AG04449 (cell line): ENCODE measurements at places on chromosomes 13 and 19.

DNA sequence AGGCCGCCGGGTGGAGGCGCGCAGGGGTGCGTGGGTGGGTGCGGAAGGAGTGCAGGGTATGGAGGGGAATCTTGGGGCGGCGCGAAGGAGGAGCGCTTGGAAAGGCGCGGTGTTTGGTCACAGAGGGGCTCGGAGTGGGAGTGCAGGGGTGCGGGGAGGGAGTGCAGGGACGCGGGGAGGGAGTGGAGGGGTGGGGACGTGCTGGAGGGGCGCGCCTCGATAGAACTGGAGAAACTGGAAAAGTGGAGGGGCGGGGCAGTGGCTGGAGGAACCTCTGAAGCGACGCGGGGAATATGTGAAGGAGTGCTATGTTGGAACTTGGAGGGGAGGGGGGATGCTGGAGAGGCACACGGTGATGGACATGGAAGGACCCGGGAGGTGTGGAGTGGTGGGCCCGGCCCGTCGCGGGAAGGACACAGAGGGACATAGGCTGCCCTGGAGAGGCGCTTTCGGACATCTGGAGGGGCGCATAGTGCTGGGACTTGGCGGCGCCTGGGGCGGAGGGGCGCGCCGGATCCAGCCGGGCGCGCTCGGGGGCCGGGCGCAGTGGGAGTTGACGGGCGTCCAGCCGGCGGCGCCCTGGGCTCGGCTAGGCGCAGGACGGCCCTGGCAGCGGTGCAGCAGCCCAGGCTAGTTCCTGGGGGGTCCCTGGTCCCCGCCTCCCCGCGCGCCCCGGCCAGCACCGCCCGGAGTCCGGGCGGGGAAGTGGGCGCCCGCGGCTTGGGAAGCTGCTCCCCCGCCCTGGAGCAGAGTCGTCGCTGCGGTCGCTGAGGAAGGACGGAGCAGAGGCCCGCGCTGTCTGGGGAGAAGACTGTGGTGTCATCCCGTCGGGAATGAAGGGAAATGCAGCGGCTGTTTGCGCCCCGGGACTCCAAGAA is 20.8 kb upstream of the SGCG start:
- DNase-seq, result no peak

- no peak for DNase-seq
These were observed 98.4 kb downstream of the STK24 start for GRCh38 chr13:98478189-98479129.

- DNase-seq, result no peak
These were observed 1.7 kb downstream of the IRS2 start for GRCh38 chr13:109784590-109785140.

- DNase-seq, result no peak
These were observed 318.8 kb downstream of the TEX29 start for GRCh38 chr13:111639196-111639705.

- no peak for DNase-seq
These were observed 889 bp downstream of the GTF2F2 start for GRCh38 chr13:45120967-45121831.

DNA sequence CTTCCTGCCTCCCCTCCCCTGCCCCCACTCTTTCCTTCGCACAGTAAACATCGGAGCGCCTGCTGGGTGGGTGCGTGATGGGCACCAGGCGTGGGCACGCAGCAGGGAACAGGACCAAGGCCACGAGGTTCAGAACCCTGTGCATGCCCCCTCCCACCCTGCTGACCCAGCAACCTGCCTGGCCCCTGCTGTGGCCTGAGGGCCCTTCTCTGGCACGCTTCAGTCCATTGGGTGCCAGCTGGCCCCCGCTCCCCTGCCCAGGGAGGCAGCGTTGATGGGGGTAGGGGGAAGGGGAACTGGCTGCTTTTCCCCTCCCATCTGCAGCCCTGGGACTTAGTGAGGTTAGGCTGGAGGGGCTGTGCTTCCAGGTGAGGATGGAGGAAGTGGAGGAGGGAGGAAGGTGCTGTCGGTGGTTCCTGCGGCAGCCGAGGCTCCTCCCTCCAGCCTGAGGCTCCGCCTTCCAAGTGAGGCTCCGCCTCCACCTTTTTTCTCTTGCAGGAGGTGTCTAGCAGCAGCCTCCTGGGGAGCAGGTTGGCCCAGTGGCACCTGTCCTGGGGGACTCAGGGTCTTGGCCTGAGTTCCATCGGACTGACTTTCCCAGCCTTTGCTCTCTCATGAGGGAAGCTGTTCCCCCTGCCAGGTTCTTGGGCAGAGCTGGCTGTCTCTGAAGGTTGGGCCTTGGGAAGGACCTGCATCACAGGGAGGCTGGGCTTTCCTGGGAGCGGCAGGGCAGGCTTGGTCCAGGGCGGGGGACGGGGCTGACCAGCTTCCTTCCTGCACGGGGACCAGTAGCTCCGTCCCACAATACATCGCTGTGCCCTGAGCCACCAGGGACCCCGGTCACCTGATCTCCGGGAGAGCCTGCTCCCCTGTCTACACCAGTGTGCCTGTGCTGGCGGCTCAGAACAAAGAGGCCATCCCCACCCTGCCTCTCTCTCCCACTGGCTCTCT is 7.3 kb downstream of the PIAS4 start:
- no peak for DNase-seq

GRCh38 chr13:24906268-24906667 is 142.3 kb downstream of the RNF17 start:
- no peak for DNase-seq

DNA sequence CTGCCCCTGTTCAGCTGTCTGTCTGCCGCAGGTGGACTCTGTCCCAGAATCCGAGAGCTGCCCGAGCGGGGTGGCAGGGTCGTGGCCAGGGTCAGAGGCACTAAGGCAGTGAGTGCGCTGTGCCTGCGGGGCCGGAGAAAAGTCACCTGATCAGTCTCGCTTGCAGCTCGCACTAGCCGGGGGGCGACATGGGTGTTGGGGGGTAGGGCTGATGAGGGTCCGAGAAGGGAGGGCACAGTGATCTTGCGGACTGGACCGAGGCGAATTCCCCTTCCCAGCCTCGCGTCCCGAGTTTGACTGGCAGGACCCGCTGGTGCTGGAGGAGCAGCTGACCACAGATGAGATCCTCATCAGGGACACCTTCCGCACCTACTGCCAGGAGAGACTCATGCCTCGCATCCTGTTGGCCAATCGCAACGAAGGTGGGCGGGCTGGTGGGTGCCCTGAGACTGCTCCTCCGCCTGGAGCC is 627 bp downstream of the GCDH start:
- no peak for DNase-seq

DNA sequence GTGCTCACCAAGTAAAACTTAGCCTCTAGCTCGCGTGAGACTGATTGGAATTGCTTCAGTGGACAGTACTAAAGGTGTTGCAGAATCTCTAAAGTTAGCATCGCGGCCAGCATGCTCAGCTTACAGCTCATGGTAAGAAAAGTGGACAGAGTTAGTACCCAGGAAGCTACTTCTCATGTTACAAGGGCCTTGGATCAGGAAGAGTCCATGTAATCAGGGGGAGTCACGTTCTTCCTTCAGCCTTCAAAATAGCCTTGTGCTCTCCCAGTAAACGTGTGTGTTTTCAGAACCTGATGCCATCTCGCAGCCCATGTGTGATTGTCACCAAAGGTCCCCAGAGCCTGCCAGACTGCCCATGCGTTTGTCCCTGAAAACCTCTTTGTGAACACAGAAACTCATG is 195.8 kb upstream of the RNF113B start:
- no peak for DNase-seq

GRCh38 chr19:30450100-30450499 is 77.9 kb downstream of the ZNF536 start:
- no peak for DNase-seq

- no peak for DNase-seq
These were observed 133.8 kb downstream of the MRPL57 start for GRCh38 chr13:21310220-21310619.

DNA sequence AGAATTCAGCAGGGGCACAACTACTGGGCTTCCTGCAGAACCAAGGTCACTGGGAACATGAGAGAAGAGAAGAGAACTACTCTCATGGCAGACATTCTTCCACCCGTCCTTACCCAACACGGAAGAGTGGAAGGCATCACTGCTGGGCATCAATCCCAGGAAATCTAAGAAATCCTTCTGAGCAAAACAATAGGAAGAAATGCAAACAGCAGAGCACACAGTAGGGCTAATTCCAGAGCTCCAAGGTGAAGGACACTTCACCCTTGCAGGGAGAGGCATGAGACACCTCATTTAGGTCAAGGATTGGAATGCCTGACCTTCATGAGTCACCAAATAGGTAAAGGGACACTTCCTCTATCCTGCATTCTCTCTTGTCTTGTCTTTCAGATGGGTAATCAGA is 2.8 kb downstream of the ERVV-2 start:
- no peak for DNase-seq

- no peak for DNase-seq
These were observed 173.2 kb downstream of the DCLK1 start for GRCh38 chr13:35957996-35958395.

GRCh38 chr13:47474326-47474725 is 526.7 kb downstream of the SUCLA2 start:
- no peak for DNase-seq

GRCh38 chr13:29791997-29792780 is 58.2 kb downstream of the UBL3 start:
- DNase-seq, result no peak

DNA sequence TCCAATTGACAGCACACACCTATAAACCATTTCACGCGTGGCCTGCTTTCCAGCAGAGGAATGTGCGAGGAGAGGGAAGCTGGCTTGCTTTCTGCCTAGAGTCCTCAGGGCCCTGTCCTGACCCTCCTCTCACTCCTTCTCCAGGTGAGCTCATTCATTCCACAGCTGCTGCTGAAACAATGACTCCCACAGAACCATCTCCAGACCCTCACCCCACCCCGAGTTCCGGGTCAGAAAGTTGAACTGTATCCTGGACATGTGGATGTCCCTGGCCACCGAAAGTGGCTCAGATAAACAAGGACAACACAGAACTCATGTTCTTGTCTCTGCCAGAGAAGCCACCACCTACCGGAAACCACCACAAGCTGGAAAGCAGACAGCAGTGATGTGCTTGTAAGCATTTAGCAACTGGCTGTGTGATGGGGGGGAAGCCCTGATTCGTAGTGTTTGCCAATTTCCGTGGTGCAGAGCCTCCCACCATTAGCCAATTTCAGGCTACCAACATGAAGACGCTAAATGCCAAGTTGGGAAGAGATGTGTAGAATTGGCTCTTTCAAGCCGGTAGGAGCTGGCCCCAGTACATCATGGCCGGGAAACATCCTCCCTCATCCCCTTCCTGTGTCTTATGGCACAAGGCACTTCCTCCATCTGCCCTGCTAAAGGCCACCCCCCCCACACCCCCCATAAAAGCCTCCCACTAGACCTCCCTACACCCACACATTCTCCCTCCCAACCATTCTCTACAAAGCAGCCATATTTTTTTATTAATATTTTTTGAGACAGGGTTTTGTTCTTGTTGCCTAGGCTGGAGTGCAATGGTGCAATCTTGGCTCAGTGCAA is 5.0 kb downstream of the SYCE2 start:
- no peak for DNase-seq
